ENCODE measurements at places on chromosomes 6 and 20. TPM values are rescaled to one million over a fixed set of nuclear protein-coding genes. Genes with fewer than 3 reads are reported as not detected.

GRCh38 chr6:154960299-154960843 is 34.7 kb upstream of the TIAM2 start:
- no peaks in the 10 kb centered on the region for H3K36me3 ChIP-seq
- H3K4me1 ChIP-seq, result no peaks in the 10 kb centered on the region
- no peak overlapping the region for H3K27ac ChIP-seq
- DNase-seq, result no peak

DNA sequence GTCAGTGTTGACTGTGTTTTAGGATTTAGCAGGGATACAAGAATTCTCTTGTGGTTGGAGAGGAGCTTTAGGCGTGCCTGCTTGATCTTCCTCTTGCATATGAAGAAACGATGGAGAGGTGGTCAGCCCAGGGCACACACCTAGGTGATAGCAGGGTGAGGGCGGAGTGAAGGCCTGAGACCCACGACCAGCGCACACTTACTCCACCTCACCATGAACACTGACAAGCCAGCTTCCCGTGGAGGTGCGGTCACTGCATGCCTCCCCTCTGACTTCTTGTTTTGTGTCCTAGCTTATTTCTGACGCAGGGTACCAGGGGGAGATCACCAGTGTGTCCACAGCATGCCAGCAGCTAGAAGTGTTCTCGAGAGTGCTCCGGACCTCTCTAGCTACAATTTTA is 8.1 kb downstream of the NELFCD start:
- no peak for DNase-seq
- no peak overlapping the region for H3K4me3 ChIP-seq
- H3K36me3 ChIP-seq, result peaks cover 61% of the 10 kb centered on the region
- no peak overlapping the region for H3K27ac ChIP-seq

DNA sequence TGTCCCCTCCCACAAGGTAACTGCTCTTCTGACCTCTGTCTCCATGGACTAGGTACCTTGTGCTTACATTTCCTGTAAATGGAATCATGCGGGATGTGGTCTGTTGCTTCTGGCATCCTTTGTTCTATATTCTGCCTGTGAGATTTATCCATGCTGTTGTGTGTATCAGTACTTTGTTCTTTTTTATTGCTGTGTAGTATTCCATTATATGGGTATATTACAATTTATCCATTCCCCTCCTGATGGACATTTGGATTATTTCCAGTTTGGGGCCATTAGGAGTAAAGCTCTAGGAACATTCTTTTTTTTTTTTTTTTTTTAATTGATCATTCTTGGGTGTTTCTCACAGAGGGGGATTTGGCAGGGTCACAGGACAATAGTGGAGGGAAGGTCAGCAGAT is 3.4 kb downstream of the C2 start:
- no peak overlapping the region for H3K4me3 ChIP-seq
- H3K36me3 ChIP-seq, result no peaks in the 10 kb centered on the region
- H3K27ac ChIP-seq, result no peak overlapping the region
- H3K27me3 ChIP-seq, result no peaks in the 10 kb centered on the region
- H3K4me1 ChIP-seq, result no peaks in the 10 kb centered on the region

DNA sequence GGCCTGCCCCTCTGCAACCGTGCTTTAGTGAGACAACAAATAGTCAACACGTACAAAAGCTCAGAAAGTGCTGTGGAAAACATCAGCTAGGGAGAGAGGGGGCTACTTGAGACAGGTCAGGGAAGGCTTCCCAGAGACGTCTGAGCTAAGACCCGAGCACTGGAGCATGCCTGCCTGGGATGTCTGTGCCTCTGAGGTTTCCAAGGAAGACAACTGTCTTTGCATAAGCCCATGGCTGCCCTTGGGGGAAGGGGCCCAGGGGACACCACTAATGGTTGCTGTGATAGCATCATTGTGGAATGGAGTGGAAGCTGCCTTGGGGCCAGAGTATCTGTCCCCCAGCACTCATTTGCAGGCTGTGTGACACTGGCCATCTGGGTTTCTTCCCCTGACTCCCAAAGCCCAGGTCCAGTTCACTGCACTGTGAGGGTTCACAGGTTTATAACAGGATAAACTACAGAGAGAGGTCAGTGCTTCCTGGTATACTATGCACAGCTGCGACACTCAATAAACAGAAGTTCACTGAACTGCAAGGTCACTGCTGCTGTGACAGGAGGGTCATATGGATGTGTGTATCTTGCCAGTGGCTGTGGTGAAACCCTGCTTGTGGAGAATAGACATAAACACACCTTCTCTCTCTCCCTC is 1.5 kb upstream of the ARFGEF2 start:
- peaks cover 19% of the 10 kb centered on the region for H3K4me1 ChIP-seq
- H3K4me3 ChIP-seq, result no peak overlapping the region
- no peaks in the 10 kb centered on the region for H3K27me3 ChIP-seq

- no peaks in the 10 kb centered on the region for H3K27me3 ChIP-seq
- H3K36me3 ChIP-seq, result peaks cover 1% of the 10 kb centered on the region
- H3K4me3 ChIP-seq, result no peak overlapping the region
- no peak for DNase-seq
- H3K4me1 ChIP-seq, result no peaks in the 10 kb centered on the region
These were observed 103.0 kb downstream of the ADTRP start for GRCh38 chr6:11675601-11676000.

- no peak overlapping the region for H3K27ac ChIP-seq
- peak overlapping the region; percentile 90 for H3K4me3 ChIP-seq
- peak; percentile 28 for DNase-seq
- H3K4me1 ChIP-seq, result peaks cover 30% of the 10 kb centered on the region
- H3K27me3 ChIP-seq, result no peaks in the 10 kb centered on the region
These were observed 474 bp downstream of the CEBPB start for GRCh38 chr20:50191065-50191543.

GRCh38 chr6:43274916-43275597 is 23.0 kb upstream of the SLC22A7 start:
- H3K4me3 ChIP-seq, result peak overlapping the region; percentile 78
- peaks cover 29% of the 10 kb centered on the region for H3K4me1 ChIP-seq
- peak; percentile 38 for DNase-seq
- H3K36me3 ChIP-seq, result no peaks in the 10 kb centered on the region
- H3K27ac ChIP-seq, result no peak overlapping the region

DNA sequence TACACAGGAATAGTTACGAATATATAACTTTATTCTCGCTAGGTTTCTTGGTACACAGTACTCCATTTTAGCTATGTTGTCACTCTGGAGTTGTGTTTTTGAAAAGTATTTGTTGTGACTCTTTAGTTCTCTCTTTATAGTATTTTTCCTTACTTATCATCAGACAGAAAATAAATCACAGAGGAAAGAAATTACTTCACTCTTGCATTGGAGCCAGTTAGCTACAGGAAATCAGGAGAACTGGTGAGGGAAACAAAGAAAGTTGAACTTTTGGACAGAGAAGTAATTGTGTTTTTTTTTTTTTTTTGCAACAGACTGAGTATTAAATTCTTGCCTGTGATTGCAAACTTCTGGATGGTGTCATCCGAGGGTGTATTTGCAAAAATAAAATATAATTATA is 33.9 kb downstream of the DSE start:
- DNase-seq, result no peak
- H3K27ac ChIP-seq, result peak overlapping the region; percentile 60
- H3K4me1 ChIP-seq, result peaks cover 20% of the 10 kb centered on the region
- H3K27me3 ChIP-seq, result no peaks in the 10 kb centered on the region

- no peaks in the 10 kb centered on the region for H3K27me3 ChIP-seq
- DNase-seq, result no peak
- no peak overlapping the region for H3K27ac ChIP-seq
- H3K36me3 ChIP-seq, result no peaks in the 10 kb centered on the region
- no peak overlapping the region for H3K4me3 ChIP-seq
These were observed 608.4 kb upstream of the SYNCRIP start for GRCh38 chr6:86251106-86251505.

DNA sequence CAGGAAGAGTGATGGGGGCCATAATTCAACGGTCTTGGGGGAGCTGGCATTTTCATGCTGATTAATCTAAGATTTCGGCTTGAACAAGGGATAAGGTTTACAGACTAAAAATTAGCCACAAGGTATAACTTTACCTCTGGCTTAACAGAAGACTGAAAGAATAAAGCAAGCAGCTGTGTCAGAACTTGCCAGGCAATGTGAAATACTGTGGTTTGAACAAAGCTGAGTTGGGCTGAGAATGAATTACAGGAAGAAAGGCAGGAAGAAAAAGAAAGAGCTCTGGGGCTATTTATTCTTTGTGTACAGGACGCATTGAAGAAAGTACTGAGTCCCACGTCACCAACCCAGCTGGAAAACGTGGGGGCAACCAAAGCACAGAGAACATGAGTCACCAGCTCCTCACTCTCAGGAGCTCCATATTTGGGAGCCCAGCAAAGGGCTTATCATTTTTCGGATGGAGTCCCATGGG is 121.5 kb upstream of the NEDD9 start:
- no peak for DNase-seq
- no peak overlapping the region for H3K27ac ChIP-seq
- H3K36me3 ChIP-seq, result no peaks in the 10 kb centered on the region
- H3K4me3 ChIP-seq, result no peak overlapping the region

Gene PHACTR1
- 6.0 TPM for polyA plus RNA-seq

Gene TINAG
- not detected for polyA plus RNA-seq

Gene SOX18
- not detected for polyA plus RNA-seq

Gene ESR1
- polyA plus RNA-seq, result 0.24 TPM

All from GM23338 (cell line).